Smooth muscle cell of the brain vasculature (primary cell): ENCODE measurements at places on chromosomes 11 and 22.

- no peak for DNase-seq
Observed at GRCh38 chr11:121839781-121840180, 276.2 kb downstream of the BLID start.

- DNase-seq, result peak; percentile 9
Observed at GRCh38 chr11:99069856-99070444, 49.2 kb downstream of the CNTN5 start.

DNA sequence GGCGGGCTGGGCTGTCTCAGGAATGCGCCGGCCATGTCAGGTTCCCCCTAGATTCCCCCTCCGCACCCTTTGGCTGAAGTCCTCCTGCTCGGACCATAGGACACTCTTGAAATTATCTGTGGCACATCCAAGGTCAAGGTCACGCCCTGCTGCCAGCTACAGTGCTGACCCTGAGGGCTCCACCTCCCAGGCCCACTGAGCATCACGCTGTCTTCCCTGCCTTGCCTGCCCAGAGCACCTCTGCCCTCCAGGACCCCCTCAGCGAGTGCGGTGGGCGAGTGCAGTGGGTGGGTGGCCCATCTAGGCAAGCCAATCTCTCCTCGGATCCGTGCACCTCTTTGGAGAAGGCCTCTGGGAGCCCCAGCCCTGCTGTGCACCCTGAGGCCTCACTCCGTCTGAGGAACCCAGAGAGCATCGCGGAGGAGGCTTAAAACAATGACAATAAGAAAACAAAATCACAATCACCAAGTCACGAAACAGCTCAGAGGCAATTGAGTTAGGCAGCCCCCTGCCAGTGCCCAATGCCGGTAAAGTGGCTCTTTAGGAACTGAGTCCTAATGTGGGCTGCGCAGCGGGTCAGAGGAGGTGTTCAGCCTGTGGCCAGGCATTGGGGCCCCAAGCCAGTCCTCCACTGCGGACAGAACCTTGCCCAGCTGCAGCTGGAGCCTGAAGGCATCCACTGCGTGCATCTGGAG, 26.5 kb upstream of the CCDC188 start:
- DNase-seq, result no peak

DNA sequence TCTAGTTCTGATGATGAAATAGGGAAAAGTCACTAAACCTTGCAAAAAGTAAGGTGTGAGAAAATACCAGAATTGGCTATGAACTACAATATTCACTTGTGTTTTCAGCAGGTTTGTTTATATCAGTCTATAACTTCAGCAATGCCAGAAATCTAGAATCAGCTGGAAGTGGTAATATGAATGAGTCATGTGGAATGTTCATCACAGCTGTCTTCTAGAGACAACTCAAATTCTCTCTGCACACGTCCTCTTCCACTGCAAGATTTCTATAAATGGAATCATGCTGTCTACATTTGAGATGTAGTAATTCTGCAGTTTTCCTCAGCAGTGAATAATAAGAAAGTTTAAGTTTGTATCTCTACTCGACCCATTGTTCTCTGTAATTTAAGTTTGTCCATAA, 89.9 kb downstream of the OR4A15 start:
- no peak for DNase-seq

DNA sequence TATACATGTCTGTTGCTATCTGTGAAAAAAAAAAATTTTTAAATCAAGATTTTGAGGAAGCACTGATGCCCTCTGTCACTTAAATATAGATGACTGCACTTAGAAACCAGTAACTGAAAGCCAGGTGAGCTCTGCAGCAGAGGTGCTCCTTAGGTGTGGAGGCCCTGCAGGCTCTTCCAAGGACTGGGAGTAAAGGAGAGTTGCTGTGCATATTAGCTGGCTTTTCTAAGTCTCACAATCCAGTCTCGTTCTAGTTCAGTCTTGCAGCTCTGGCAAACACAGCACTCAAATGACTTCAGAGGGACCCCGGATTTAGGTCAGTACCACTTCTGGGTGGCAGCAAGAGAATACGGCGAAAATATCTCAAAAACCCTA, 61.0 kb downstream of the LARGE2 start:
- no peak for DNase-seq

DNA sequence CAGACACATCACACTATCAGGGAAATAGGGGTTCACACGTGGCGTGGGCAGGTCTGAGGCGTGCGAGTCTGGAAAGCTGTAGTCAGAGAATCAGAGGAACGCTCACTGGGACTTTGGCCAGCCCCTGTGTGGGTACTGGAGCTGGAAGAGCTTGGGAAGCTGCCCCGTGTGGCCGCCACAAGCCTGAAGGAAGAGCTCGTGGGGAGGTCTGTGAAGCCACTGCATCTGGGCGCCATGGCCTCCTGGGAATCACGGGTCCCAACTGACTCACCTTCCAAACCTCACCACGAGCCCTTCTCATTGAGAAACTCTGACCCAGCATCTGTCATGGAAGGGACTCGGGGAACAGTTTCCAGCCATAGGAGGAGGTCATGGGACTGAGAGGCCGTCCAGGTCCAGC, 5.9 kb upstream of the MRGPRF start:
- DNase-seq, result no peak

DNA sequence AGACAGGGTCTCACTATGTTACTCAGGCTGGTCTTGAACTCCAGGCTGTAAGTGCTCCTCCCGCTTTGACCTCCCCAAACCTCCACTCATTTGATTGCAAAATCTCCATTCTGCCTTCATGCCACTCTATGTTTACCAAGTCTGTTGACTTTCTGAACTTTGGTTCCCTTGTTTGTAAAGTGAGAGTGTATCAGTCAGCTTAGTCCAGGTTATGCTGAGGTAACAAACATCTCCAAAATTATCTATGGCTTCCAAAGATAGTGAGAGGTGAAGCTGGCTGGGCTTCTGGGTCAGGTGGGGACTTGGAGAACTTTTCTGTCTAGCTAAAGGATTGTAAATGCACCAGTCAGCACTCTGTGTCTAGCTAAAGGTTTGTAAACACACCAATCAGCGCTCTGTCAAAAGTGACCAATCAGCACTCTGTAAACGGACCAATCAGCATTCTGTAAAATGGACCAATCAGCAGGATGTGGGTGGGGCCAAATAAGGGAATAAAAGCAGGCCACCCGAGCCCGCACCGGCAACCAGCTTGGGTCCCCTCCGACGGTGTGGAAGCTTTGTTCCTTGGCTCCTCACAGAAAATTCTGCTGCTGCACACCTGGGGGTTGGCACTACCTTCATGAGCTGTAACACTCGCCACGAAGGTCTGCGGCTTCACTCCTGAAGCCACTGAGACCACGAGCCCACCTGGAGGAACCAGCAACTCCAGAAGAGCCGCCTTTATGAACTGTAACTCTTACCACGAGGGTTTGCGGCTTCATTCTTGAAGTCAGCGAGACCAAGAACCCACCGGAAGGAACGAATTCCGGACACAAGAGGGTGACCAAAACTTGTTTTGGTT, 109.3 kb downstream of the MIAT start:
- DNase-seq, result no peak

DNA sequence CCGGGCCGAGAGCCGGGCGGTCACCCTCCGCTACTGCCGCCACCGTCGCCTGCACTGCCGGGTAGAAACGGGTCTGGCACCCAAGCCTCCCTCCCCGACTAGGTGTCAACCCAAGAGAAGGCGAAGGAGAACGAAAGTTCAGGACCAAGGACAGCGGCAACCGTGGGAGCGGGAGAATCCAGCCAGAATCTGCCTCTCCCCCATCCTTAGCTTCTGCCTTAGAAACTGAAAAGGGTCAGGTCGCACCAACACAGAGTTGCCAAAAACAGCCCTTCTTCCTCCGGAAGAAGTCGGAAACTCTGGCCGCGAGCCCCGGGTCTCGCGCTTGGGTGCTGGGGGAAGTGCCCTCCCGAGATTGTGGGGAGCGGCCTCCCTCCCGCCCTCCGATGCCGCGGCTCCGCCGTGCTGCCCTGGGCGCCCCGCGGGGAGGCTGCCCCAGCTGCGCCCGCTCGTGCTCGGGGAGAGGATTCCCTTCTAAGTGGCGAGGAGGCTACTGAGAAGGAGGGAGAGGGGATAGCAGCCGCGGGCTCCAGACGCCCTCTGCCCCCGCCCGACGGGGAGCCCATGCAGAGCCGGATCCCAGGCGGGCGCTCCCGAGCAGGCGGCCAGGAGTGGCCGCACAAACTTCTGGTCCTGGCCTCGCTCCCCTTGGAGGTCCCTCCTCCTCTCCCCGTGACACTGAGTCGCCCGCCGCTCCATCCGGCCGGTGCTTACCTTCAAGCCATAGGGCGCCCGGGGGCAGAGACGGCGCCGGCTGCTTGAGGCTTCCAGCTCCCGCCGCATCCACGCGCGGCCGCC, 637 bp downstream of the DRD2 start:
- DNase-seq, result peak; percentile 56

DNA sequence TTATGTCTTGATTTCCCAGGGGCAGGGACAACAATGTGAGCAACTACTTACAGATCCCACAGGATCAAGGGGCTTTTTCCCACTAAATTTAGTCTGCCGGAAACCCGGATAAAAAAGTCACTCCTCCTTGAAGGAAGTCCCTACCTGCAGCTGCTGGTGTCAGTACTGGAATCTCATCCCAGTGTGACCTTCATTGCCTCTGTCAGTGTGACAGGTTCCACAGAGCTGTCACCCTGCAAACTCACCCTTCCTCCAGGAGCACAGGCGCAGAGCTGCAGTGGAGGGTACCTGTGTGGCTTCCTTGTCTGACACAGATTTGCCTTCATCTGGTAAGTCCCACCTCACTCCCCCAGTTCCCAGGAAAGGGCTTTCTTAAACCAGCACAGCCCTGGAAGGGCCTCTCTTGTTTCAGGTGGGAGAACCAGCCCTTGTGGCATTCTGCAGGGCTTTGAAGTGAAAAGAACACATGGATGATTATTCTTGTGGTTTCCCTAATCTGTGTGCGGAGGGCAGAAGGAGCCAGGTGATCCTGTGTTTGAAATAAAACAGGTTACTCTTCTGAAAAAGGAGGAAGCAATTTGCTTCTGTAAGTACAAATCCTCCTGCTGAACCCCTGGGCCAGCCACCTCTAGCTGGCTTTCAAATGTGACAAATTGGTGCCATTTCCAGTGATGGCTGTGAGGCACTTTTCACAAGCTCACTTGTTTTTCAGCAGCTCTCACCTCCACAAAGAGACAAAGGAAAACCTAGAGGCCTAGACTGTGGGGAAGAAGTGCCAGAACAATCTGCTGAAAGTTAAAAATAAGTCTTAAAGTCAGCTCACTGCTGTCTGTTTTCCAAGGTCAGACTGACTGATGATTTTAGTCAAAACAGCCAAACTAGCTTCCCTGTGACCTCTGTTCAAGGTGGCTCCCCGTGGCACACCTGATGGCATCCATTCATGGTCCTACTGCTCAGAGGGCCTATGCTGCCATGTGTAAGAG, 9.2 kb upstream of the PRSS23 start:
- DNase-seq, result no peak

DNA sequence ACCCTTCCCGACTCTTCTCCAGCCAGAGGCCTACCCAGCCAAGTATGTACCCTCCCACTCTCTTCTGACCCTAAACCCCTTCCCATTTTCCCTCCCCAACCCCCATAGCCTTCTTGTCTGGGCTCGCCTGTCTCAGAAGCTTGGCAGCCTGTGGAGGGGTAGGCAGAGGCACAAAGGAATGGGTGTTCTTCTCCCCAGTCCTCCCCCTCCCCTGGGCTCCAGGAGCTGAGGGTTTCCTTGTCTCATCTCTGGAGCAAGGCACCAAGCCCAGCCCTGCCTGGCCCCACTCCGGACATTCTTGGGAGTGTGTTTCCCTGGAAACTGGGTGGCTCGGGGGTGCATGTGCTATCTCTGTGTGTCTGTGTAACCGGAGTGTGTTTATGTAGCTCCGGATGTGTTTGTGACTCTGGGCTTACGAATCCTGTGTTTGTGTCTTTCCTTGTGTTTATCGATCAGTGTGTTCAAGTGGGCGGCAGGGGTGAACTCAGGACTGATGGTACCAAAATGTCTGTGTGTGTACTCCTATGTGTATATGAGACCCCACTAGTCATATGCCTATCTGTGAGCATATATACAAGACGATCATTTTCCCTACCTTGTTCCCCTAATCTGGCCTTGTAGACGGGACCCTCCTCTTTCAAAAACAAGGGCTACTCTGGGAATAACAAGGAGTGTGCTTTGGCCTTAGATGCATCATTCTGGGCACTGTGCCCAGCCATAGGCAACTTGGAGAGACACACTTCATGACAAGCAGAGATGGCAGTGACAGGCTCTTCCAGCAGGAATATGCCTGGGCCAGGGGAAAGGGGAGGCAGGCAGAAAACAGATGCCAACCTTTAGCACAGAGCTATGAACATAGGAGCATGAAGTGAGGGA, 10.9 kb downstream of the PHLDB1 start:
- no peak for DNase-seq

DNA sequence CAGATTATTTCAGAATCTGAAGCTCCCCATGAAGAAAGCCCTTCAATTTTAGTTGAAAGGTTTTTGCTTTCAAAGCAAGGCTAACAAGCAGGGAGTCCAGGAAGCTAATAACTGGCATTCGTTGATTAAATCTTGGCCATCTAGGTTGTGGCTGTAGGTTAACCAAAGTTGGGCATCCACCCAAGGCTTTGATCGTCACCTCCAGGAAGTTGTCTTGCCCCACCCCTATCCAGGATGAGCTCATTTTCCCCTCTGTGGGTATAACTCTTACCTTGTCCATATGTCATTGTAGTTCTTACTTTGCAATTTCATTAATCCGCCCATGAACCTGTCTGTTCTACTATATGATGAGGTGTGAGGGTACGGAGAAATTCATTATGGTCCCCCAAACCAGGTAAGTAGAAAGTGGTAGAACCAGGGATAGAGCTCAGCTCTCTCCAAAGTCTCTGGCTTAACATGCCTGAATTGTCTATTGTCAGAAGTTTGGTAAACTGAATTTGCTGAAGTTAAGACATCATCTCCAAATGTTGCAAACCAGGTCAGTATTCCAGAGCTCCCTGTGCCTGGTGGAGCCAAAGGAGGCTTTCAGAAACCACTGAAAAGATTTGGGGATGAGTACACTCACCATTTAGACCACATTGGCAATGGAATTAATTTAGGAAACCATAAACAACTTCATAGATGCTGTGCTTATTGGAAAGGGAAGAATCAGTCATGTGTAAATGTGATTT, 97.1 kb downstream of the CD44 start:
- DNase-seq, result no peak

GRCh38 chr11:126607776-126608541, 252.5 kb downstream of the ST3GAL4 start:
- DNase-seq, result no peak

GRCh38 chr11:93935826-93936225, 85.3 kb upstream of the HEPHL1 start:
- DNase-seq, result no peak

GRCh38 chr22:40635043-40635939, 1.2 kb downstream of the MRTFA start:
- no peak for DNase-seq

GRCh38 chr11:126781942-126782341, 218.6 kb downstream of the KIRREL3 start:
- no peak for DNase-seq
